ENCODE measurements at places on chromosomes 4 and X. TPM values are rescaled to one million over a fixed set of nuclear protein-coding genes. Genes with fewer than 3 reads are reported as not detected.

- DNase-seq, result no peak
These were observed 200.5 kb downstream of the PABPC4L start for GRCh38 chr4:134001057-134001456.

TGIF2LX gene
- total RNA-seq, result not detected

- DNase-seq, result no peak
These were observed 199.9 kb upstream of the ATP6AP2 start for GRCh38 chrX:40380655-40381488.

GRCh38 chrX:22351966-22352365 lies 79.3 kb downstream of the CBLL2 start:
- no peak for DNase-seq

CENPE gene
- 5.6 TPM for total RNA-seq

ITGB1BP2 gene
- total RNA-seq, result 3.2 TPM

GRCh38 chrX:15418041-15418706 lies 34.0 kb upstream of the VEGFD start:
- DNase-seq, result peak; percentile 79

DNA sequence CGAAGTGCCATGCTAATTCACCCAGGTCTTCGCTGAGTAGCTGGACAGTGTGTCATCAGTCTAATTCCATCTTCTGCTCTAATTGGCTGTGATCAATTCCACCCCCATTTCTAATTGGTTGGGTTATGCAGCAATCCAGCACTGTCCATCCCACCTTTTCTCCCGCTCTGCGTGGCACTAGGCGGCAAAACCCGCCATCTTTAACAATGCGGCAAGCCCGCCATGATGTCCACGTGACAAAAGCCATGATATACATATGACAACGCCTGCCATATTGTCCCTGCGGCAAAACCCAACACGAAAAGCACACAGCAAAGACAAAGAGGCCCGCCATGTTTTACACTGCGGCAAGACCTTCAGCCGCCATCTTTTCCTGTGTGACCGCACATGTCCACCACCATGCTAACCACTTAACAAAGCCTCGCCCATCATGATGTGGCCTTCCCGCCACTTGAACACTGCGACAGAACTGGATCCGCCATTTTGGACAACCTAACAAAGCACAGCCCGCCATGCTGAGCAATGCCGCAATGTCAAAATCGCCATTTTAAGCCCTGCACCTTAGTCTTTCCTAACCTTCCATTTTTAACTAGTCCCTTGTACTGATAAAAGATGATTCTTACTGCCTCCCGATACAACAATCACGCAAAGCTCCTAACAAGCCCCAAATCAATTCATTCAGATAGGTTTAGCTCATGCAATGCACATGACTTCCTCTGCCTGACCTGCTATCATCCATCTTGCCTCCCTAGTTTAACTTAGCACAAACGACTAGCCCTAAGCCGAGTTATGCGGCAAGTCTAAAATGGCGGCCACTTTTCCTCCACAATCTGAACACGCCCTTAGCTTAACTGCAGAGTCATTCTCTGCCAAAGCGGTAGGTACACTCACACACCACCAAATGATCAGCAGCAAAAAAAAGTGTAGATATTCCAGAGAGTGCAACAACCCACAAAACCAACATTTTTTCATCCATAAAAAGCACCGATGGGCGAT lies 288.3 kb downstream of the CHIC1 start:
- peak; percentile 93 for DNase-seq

DNA sequence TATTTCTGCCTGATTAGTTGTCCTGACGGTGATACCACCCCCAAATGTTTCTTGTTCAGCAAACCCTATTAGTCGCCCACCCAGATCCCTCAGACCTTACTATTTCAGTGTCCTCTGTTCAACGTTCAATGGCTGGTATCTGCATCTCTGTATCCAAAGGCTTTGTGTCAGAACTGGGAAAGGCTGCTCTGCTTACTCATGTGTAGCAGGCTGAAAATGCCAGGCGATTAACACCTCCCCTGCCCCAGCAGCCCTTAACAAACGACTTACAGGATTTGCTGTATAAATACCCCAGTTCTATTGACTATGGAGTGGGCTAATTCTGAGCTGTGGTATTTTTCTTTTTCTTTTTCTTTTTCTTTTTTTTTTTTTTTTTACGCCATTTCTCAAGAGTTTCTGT lies 415.0 kb downstream of the ZNF674 start:
- no peak for DNase-seq

HPGD gene
- 0.20 TPM for total RNA-seq

DNA sequence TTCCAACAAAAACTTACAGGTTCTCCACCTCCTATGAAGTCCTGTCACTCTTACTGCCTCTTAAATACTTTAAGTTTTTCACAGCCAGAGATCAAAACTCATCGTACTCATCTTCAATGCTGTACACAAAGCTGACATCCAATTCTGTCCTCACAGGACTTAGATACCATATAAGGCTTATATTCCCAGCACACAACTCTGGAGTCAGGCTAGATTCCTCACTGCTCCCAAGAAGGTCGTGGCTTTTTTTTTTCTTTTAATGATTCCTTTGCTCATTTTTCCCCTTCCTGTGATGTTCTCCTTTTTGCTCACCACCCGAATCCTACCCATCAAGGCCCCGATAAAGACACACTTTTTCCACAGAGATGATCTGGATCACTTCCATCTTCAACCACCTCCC lies 914 bp downstream of the TRAPPC2 start:
- DNase-seq, result no peak

GRCh38 chrX:72621163-72621562 lies 48.5 kb upstream of the HDAC8 start:
- no peak for DNase-seq

GRCh38 chrX:53511322-53511721 lies 77.2 kb upstream of the HSD17B10 start:
- DNase-seq, result no peak

Data from astrocyte (in vitro differentiated cells and primary cell).